ENCODE measurements at places on chromosomes 13 and 19. TPM values are rescaled to one million over a fixed set of nuclear protein-coding genes. Genes with fewer than 3 reads are reported as not detected.

Gene IGFL2
- total RNA-seq, result not detected

Gene SPRED3
- total RNA-seq, result 0.39 TPM

Gene NCR1
- total RNA-seq, result not detected

Gene SULT2A1
- not detected for total RNA-seq

Gene CTU1
- 5.4 TPM for total RNA-seq

Gene SLC25A41
- total RNA-seq, result 0.13 TPM

Gene TEX101
- not detected for total RNA-seq

Gene MISP
- total RNA-seq, result not detected

Gene ACP4
- total RNA-seq, result not detected

Gene AMH
- total RNA-seq, result 0.64 TPM

Gene IFNL1
- not detected for total RNA-seq

Gene KLK12
- total RNA-seq, result not detected

Gene ATP4A
- not detected for total RNA-seq

Gene LCP1
- total RNA-seq, result under 0.01 TPM

Gene ANKLE1
- total RNA-seq, result 0.51 TPM

Gene TTYH1
- under 0.01 TPM for total RNA-seq

Gene C1QTNF9B
- total RNA-seq, result not detected

Gene HIF3A
- total RNA-seq, result 14.8 TPM

Gene FFAR1
- total RNA-seq, result not detected

Gene TDRD3
- 8.2 TPM for total RNA-seq

Gene RUBCNL
- 0.13 TPM for total RNA-seq

Gene CFAP97D2
- total RNA-seq, result not detected

Gene TPRX1
- total RNA-seq, result not detected

Gene ZNF544
- total RNA-seq, result 47.8 TPM

Gene FSD1
- 6.3 TPM for total RNA-seq

Gene FAM174C
- 16.4 TPM for total RNA-seq

Gene PDX1
- not detected for total RNA-seq

Gene KIR2DL3
- not detected for total RNA-seq

Gene TNFSF13B
- 1.0 TPM for total RNA-seq

Gene ZNF235
- 5.6 TPM for total RNA-seq

Gene STK11
- 69.3 TPM for total RNA-seq

Gene ZNF8
- 4.8 TPM for total RNA-seq

Gene PRR22
- total RNA-seq, result 0.51 TPM

Gene KLK8
- not detected for total RNA-seq

Gene LILRB4
- not detected for total RNA-seq

Gene CFD
- 2.2 TPM for total RNA-seq

Gene PLK5
- not detected for total RNA-seq

Gene CADM4
- 22.9 TPM for total RNA-seq

Gene PLPP2
- 36.7 TPM for total RNA-seq

Gene FUT3
- total RNA-seq, result not detected

Gene ZNF43
- 9.6 TPM for total RNA-seq

Gene URAD
- not detected for total RNA-seq

Gene PSG5
- not detected for total RNA-seq

Gene TIMM13
- 54.4 TPM for total RNA-seq

Gene ZNF99
- total RNA-seq, result not detected

Gene ZNF85
- total RNA-seq, result 10.0 TPM

Gene CEACAM1
- total RNA-seq, result 10.9 TPM

Gene SPART
- 51.2 TPM for total RNA-seq

Gene C19orf81
- total RNA-seq, result 0.89 TPM

Gene ZIC2
- total RNA-seq, result 0.13 TPM

Gene CEACAM8
- not detected for total RNA-seq
